ENCODE measurements at places on chromosomes 5 and 9.
A peak's percentile ranks its signal among the peaks of the same experiment; 100 is the strongest.

DNA sequence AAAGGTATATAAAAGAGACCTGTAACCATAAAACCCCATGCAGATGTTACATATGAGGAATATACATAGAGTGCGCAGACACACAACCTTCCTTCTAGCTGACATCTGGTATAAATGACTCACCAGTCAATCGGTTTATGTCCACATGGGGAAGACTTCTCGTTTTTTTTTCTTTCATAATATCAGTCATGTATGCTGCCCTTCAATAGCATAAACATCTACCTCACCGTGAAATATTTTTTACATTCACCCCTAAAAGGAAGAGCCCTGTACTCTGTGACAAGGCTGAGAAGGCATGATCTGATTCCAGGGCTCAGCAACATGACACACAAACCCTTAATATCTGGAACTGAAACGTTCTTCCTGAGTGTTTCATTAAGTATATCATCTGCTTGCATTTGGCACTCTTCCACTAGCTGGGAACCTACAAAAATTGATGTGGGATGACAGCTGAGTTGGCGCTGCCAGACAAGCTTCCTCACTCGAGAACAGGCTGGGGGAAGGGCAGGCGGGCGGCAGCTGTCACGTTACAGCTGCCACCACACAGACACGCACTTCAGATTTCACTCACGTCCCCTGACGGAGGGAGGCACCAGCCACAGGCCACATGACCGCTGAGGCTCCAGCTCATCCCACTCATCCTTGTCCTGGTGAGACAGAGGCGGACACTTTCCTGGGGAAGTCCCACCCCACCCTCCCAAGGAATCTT is 74.2 kb downstream of the SHB start:
- peak; percentile 91 for DNase-seq

- DNase-seq: peak; percentile 22
These were observed 210.1 kb upstream of the SLC24A2 start for GRCh38 chr9:19998823-19999455.

DNA sequence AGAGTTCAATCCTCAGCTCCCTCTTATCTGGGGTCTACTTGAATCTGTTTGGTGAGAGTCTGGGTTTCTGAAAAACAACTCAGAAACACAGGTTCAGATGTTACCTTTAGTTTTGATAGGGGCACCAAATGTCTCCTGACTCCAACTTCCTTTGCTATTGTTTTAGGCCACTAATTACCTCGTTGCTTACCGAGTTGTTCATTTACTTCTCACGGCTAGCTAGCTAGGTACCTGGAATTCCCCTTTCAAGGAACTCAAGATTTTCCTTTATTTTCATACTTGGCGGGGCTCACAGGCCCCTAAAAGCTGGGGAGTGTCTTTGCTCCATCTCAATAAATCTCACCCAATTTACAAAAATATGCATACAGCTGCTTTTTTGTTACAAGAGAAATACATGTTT is 111.4 kb downstream of the SLC28A3 start:
- DNase-seq: no peak

GRCh38 chr9:68964102-68964541 is 49.8 kb downstream of the PRKACG start:
- no peak for DNase-seq

DNA sequence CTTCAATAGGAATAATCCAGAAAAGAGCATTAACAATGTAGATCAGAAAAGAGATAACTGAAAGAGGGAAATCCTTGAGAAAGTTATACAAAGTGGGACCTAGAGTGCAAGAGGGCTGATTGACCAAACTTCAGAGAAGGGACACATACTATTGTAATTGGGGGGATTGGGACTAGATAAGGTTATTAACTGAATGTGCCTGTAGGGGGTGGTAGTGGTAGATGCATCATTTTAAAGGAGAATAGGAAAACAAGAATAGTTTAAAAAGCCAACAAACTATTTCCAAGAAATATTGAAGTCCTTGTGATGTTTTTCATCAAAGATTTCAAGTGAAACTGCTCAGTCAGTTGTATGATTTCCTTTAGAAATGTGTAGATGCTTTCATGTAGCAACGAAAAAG is 468.5 kb downstream of the TAF11L14 start:
- DNase-seq: no peak

GRCh38 chr5:131081374-131081773 is 83.7 kb downstream of the HINT1 start:
- no peak for DNase-seq
